ENCODE measurements at places on chromosomes 6 and 20.

- DNase-seq = no peak
Observed at GRCh38 chr6:98747960-98748359, 86.4 kb upstream of the POU3F2 start.

DNA sequence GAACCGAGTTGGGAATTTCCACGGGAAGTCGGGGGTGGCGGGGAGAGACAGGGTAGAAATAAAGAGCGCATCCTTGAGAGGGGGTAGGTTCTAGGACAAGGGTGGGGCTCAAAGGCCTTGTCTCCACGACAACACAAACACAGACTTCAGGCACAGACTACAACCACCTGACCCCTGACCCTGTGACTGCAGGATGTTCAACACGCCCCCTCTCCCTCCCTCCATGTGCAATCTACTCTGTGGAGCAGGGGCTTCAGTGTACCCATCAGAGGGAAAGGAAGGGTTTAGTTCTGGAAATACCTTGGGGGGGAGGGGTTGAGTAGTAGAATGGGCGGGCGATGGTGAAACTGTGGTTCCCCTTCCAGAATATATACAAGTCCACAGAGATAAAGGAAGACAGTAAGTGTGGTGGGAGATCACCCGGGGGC lies 651 bp upstream of the TAPBP start:
- no peak for DNase-seq

GRCh38 chr6:33419580-33420490 lies at the start of gene SYNGAP1:
SYNGAP1 (plus strand) TSS chr6:33420065; CDS start chr6:33420265, 200 bp downstream.
- DNase-seq = peak; percentile 23

GRCh38 chr6:160190973-160191372 lies 67.6 kb downstream of the SLC22A2 start:
- no peak for DNase-seq

DNA sequence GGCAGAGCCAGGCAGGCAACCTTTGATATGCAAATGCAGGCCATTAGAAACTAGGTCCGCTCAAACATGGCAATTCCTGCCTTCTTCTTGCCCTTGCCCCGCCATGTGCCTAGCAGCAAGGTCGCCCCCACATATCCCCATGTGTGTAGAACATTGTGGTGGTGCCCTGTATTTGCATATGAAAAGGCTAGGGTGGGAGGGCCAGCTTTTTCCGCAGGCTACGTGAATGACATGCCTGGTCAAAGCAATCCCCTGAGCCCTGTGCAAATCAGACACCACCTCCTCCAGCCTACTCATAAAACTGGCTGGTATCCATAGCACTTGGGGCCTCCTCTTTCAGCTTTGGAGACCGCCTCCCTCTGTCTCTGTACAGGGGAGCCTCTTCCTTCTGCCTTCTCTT lies 31.6 kb downstream of the GSTA2 start:
- no peak for DNase-seq

DNA sequence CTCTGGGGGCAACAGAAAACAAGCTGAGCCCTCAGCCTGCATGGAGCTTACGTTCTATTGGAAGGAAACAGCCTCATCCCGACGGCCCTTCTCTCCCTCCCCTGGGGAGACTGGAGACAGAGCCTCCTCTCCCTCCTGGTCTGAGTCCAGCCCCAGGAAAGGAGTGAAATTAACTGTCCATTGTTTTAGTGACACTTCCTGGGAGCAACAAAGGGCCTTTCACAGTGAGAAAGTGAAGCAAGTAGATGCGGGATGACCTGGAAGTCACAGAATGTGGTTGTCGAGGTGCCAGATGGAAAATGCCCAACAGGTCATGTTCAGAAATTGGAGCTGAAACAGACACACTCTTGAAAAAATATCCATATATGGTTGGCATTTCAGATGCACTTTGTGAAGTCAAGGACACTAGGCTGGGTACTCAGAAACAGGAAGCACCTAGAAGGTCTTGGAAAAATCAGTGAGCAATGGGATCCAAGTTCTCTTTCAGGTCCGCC lies 77.8 kb downstream of the TFAP2C start:
- no peak for DNase-seq

- no peak for DNase-seq
Observed at GRCh38 chr6:53544217-53544469, 758 bp downstream of the GCLC start.

GRCh38 chr6:30769088-30769852 lies 24.9 kb upstream of the IER3 start:
- DNase-seq = peak; percentile 86

DNA sequence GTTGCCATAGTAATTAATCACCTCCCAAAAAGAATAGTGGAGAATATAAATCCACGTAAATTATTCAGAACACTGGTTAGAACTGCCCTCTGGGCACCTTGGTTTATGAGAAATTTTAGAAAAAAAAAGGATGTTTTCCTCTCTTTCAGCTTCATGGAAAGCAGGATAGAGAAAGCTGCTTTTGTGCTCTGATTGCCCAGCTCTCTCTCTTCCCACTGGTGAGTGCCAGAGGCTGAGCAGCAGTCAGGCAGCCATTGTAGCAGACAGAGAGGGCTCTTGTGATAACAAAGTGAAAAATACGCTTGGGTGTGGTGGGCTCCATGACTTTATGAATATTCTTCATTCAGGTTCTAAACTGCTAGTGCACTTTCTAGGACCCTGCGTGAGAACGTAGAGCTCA lies 26.4 kb downstream of the SLC35F1 start:
- DNase-seq = no peak

DNA sequence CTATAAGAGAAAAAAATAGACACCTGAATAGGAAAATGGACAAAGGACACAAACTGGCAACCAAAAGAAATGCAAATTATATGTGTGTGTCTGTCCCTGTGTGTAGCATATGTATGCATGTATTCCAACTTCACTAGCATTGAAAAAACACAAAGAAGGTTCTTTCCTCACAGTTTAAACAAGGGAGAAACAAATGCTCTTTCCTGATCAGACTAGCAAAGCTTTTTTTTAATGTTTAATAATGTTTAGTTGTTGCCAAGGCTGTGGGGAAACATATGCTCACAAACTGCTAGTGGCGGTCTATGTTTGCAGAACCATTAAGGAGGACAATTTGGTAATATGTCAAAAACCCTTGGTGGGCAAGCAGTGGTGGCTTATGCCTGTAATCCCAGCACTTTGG lies 22.4 kb downstream of the SMLR1 start:
- no peak for DNase-seq

- peak; percentile 49 for DNase-seq
Observed at GRCh38 chr20:1761116-1761515, 103.5 kb upstream of the SIRPG start.

DNA sequence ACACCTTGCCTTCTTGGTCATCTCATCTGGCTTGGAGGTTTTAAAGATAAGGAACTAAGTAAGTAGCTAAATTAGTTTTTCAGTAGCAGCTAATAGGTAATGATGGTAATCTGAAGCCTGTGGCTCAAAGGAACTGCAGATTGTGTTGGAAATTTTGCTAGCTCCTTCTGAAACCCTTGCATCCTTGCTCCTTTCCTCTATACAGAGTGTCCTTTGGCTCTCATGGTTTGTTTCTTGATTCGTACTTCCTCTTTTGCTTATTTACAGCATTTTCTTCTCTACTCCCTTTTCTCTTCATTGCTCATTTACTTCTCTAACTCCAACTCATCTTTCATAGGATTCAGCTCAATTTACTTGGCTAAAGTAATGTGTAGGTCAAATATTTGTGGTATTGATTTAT lies 19.0 kb downstream of the LRRC1 start:
- DNase-seq = no peak

DNA sequence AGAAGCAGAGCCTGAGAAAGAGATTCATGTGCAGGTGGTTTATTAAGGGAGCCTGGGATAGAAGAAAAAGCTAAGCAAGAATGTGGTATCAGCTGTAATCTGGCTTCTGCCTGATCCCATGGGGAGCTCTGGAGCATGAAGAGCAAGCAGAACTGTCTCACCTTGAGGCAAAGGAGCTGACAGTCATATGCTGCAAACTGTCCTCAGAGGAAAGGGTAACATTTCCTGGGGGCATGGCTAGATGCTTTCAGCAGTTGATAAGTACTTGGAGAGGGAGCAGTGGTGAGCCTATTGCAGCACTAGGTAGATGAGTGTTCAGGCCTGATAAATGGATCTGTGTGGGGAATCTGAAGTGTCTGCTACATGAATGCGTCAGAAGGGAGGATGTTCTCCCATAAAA lies 621.5 kb upstream of the BTBD3 start:
- DNase-seq = no peak

GRCh38 chr6:1296542-1296941 lies 15.4 kb upstream of the FOXQ1 start:
- DNase-seq = no peak

- DNase-seq = no peak
Observed at GRCh38 chr20:42483730-42484303, 705.9 kb downstream of the PTPRT start.

- peak; percentile 87 for DNase-seq
Observed at GRCh38 chr6:1136415-1136774, 175.5 kb upstream of the FOXQ1 start.

DNA sequence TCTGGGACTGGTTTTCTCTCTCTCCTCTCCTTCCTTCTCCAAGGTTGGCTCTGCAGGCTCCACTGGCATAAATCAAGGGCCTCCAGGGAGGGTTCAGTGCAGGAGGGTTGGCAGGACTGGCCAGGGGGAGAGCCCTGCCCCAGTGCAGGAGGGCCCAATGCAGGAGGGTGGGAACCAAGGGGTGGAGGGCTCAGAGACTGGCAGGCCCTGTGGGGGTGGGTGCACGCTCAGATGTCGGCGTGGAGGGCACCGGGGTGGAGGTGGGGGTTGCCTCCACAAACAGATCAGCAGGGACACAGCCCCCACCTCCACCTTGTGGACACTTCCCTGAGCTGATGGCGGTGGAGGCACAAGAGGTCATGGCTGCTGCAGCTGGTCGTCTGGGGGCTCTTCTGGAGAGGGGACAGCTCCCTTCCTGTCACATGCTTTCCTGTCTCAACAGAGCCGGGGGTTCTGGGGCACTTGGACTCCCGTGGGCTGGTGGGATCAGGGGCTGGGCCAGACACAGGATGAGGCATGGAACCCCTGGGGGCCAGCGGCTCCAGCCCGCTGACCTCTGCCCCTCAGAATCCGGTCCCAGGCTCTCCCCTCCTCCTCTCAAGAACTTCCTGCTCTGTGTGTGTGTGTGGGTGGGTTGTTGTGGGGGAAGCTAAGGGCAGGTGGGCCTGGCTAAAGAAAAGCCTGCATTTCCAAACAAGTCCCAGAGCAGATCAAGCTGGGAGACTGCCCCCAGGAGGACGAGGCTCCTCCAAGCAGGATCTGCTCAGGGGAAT lies 2.7 kb upstream of the ABHD16B start:
- no peak for DNase-seq

- no peak for DNase-seq
Observed at GRCh38 chr6:155264693-155265320, 994 bp downstream of the CLDN20 start.

DNA sequence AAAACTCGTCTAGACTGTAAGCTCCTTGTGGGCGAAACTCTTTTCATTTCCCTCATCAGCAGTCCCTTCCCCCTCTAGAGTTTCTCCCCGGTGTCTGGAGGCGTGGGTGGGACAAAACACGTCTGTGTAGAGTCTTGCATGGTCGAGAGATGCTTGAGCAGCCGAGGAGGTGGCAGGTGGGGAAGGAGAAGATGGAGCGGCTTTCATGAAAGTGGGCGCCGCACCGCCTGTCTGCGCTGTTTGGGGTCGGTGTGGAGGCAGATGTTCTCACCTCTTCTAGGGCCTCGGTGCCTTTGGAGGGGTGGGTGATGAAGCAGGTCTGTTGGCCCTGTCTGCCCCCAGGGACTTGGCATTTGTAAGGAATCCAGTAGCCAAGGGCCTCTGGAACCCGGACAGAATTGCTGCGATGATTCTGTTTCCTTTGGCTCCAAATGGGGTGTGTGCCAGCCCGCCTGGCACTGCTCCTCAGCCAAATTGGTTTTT lies 1.2 kb downstream of the BRPF3 start:
- DNase-seq = no peak

DNA sequence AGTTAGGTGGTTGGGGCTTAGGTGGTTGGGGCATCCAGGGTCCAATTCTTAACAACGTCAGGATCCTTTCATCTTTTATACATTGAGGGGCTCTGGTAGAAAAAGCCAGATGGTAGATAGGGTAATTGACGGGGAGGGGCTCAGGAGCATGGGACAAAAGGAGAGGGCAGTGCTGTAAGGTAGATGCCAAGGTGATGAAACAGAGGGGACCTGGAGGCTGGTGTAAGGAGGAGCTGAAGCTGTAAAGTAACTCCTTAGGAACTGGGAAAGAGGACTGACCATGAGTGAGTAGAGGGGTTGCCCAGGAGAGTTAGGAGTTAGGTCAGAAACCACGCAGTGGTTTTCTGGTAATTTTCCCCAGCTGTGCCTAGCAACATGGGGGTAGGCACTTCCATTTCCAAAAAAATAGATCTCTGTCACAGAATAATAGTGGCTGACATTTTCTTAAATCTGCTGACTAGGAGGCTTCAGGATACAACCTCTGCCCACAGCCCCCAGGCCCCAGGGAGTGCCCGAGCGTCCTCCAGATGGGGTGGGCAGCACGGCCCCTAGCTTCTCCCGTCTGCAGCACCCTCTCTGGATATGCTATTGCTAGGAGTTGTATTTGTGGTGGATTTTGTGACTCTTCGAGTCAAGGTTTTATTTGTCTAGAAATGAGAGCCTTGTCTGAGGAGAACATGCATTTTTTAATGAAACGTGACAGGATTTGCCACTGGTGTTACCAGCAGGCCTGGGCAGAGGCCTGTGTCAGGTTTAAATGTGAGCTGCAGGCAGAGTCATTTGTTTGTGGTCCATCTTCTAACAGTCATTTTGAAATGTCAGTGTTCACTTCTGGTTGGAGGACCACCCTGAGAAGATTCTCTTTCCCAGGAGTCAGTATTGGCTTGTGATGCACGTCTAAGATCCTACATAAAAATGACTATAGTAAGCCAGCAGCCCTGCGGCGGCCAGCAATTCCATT lies 44.6 kb downstream of the TULP4 start:
- DNase-seq = no peak

GRCh38 chr6:129279343-129280292 lies 396.7 kb downstream of the LAMA2 start:
- DNase-seq = no peak

- DNase-seq = no peak
Observed at GRCh38 chr6:8749465-8749864, 314.1 kb upstream of the SLC35B3 start.

GRCh38 chr6:115323001-115323400 lies 737.7 kb downstream of the FRK start:
- DNase-seq = no peak

- no peak for DNase-seq
Observed at GRCh38 chr20:57695940-57696339, 13.9 kb downstream of the PMEPA1 start.

DNA sequence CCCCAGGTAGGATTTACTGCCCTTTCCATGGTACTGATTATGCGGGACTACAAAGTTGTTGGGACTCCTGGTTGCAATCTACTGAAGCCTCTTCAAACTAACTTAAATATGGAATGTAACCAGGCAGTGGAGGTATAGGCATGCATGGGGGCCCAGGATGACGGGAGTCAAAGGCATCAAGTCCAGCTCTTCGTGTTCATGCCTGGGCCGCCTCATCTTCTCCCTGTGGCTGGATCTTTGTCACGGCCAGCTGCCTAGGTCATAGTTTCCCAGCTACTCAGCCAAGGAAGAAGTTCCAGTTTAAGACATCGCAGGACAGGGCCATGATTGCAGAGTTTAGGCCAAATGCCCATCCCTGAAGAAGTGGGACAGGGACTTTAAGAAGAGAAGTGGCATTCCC lies 20.5 kb downstream of the LYRM2 start:
- DNase-seq = no peak

- no peak for DNase-seq
Observed at GRCh38 chr6:99689916-99690685, 83.5 kb downstream of the PRDM13 start.

Measured in AG09309 (cell line).